ENCODE measurements at places on chromosomes 1 and 21.

- DNase-seq: no peak
Measured at GRCh38 chr1:30758785-30759380, 1.3 kb upstream of the LAPTM5 start.

- DNase-seq: no peak
Measured at GRCh38 chr1:214404571-214405213, 123.7 kb downstream of the SMYD2 start.

DNA sequence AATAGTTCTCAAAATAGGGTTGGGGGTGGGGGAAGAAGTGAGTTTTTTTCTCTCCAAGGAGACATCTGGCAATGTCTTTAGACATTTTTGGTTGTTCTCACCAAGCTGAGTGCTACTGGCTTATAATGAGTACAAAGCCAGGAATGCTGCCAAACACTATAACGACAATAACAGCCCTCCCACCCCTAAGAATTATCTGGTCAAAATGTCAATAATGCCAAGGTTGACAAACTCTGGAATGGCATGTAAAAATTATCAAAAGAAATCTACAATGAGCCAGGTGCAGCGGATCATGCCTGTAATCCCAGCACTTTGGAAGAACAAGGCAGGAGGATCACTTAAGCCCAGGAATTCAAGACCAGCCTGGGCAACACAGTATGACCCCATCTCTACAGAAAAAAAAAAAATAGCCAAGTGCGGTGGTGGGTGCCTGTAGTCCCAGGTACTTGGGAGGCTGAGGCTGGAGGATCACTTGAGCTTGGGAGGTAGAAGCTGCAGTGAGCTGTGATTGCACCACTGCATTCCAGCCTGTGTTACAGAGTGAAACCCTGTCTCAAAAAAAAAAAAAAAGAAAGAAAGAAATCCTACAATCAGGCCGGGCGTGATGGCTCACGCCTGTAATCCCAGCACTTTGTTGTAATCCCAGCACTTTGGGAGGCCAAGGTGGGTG lies 2.5 kb downstream of the ATP5PF start:
- DNase-seq: no peak

DNA sequence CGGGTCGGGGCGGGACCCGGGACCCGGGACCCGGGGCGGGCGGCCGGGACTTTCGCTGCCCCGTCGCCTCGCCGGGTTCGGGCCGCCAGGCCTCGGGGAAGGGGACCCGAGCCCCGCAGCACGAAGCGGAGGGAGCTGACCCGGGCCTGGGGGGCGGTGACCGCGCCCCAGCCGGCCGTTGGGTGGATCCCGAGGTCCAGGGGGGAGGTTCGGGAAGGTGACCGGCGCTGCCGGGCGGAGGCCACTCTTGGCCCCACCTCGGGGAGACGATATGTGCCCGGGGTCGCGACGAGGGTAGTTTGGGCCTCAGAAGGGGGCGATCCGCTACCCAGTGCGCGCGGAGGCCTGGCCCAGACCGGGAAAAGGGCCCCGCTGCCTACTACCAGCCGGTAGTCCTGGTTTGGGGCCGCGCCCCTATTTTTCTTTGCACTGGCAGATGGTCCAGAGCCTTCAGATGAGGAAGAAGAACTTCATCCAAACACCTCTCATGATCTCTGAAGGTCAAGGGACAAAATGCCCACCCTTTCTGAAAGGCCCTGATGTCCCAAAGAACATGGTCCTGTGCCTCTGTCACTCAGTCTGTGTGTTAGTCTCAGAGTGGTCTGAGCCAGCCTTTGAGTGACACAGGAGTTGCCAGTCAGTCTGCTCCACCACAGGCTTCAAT lies 766 bp downstream of the AGO4 start:
- no peak for DNase-seq

GRCh38 chr1:109933856-109934711 lies 23.4 kb downstream of the CSF1 start:
- DNase-seq: no peak

- peak; percentile 10 for DNase-seq
Measured at GRCh38 chr1:36609241-36610027, 126.7 kb upstream of the CSF3R start.

GRCh38 chr1:56931686-56932085 lies 34.1 kb downstream of the C8B start:
- no peak for DNase-seq

DNA sequence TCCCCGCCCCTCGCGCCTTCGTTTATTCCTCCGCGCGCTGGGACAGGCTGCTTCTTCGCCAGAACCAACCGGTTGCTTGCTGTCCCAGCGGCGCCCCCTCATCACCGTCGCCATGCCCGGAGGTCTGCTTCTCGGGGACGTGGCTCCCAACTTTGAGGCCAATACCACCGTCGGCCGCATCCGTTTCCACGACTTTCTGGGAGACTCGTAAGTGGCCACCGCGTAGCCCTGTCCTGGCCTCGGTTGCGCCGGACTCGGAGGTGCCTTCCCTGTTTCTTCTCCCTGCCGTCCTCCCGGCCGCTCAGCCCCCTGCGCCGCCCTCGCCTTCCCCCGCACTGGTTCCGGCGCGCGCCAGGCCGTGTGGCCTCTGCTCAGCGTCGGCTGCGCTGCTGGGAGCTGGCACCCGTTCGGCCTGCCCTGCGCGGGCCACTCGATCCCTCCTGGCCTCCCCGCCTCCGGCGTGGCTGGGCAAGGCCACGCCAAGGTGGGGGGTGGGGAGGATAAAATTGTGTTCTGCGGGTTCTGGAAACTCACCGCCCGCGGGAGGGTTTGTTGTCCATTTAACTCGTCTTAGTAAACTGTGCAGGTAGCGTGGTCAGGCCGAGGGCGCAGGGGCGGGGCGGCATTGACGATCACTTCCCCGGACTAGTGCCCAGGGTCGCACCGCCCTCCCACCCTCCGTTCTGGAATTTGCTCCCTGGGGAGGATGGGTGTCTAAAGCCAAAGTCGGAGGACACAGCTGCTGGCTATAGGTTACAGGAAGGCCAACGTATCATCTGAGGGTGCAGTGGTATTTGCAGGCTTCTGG lies at the start of gene PRDX6:
Gene PRDX6 (plus strand): TSS at position 50 of the 808 bp plus-strand sequence. CDS start 63 bp downstream, at position 113.
- no peak for DNase-seq

DNA sequence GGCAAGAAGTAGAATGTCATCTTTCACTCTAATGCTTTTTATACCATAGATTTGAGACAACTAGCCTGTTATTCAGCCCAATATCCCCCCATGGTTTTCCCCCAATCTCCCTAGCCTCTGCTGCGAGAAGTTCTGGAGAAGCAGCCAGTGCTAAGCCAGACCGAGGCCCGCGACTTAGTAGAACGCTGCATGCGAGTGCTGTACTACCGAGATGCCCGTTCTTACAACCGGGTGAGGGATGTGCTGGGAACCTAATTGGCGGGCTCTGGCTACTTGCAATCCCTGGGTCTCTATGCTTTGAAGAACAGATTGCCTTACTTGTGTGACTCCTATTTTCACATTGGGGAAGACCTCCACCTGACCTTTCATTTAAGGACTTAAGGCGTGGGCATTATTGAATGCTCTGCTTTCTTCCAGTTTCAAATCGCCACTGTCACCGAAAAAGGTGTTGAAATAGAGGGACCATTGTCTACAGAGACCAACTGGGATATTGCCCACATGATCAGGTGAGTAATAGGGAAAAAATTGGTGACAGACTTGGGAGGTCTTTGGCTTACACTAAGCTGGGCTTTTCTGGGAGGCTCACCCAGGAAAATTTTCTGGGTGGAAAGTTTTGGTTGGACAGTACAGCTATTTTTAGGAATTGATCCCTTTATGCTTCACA lies 1.9 kb downstream of the PSMB4 start:
- no peak for DNase-seq

GRCh38 chr1:220889333-220889732 lies 10.1 kb downstream of the HLX start:
- no peak for DNase-seq

DNA sequence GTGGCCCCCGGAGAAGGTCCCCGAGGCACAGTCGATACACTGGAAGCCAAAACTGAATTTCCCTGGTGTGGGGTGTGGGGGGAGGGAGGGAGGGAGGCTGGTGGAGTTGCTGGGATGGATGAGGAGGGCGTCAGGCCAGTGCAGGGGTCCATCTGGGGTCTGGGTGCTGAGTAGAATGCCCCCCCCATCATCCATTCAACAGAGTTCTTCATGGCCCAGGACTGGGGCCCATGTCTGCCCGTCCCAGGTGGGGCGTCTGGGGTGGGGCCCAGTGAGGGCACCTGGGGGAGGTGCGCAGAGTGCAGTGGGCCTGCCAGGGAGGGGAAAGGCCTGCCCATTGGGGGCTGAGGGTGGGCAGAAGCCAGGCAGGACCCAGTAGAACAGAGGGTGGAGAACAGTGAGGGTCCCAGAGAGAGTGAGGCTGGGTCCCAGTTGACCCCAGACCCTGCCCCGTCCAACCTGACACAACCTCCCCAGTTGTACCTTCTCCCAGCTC lies 1.9 kb downstream of the TNFRSF18 start:
- no peak for DNase-seq

GRCh38 chr21:45640001-45640887 lies 3.3 kb upstream of the PCBP3 start:
- no peak for DNase-seq

DNA sequence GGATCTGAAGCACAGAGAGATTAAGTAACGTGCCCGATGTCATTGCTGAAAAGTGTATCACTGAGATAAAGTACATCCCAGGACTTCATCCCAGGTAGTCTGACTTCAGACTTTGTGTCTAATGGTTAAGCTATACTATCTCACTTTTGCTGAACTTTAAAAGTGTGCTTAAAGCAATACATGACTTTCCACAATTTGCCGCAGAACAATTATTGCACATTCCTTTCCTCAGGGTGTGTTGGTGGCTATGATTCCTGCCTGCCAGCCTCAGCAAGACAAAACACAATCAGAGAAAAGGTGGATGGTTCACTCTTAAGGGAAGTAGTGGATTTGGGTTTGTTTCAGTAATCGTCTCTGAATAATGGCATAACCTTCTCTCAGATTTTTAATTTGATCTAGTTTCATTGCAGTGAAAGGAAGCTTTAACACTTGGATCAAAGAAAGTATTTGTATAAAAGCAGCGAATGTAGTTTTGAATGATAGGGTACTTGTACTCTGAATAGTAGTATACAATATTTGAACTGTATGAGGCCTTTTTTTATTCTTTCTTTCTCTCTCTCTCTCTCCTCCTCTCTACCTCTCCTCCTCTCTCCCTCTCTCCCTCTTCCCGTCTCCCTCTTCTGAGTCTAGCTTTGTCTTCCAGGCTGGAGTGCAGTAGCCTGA lies 47.0 kb downstream of the CNST start:
- DNase-seq: no peak

DNA sequence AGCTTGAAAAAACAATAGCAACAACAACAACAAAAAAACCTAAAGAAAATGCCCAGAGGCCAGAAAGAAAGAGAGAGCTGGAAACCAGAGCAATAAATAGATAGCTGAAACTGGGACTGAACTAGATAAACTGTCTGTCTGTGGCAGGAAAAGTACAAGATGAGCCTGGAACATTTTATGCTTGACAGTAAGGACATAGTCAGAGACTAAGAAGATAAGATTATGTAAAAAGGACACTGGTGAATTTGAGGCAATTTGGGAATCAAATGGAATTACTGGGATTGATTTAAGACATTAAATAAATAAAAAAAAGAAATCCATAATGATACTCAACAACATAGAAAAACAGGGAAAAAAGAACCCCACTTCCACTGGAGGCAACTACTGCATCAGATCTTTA lies 1.7 kb upstream of the KIFAP3 start:
- no peak for DNase-seq

DNA sequence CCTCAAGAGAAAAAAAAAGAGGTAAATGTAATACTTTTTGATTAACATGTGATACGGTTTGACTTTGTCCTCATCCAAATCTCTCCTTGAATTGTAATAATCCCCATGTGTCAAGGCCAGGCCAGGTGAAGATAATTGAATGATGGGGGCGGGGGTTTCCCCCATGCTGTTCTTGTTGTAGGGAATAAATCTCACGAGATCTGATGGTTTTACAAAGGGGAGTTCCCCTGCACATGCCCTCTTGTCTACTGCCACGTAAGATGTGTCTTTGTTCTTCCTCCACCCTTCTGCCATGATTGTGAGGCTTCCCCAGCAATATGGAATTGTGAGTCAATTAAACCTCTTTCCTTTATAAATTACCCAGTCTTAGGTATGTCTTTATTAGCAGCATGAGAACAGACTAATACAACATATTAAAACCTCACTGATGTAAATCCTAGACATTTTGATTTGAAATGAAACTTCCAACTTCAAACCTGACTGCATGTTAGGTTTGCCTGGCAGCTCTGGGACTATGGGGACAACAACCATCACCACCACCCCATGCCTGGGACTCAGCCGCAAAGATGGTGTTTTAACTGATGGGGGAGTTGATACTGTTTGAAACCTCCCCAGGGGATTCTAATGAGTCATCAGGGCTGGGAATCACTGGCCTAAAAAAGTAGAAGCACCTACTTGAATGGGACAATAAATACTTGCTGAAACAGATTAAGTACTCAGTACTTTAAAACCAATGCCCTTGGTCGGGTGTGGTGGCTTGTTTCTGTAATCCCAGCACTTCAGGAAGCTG lies 32.8 kb upstream of the BACH1 start:
- no peak for DNase-seq

DNA sequence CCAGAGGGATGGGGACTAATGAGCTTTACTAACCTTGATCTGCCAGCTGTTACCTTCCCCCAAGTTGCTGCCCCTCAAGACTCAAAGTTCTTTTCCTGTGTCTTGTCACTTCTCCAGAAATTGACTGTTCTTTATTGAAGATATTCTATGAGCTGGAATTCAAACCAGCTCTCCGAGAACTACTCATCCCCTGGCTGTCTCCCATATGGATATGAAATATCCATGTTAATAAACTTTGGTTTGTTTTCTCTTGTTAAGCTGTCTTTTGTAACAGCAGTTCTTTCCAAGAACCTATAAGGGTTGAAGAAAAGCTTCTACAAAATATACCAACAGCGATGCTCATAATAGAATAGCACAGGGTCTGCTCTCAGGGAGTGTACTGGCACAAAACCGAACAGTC lies 77.0 kb downstream of the CAMK2N1 start:
- no peak for DNase-seq

DNA sequence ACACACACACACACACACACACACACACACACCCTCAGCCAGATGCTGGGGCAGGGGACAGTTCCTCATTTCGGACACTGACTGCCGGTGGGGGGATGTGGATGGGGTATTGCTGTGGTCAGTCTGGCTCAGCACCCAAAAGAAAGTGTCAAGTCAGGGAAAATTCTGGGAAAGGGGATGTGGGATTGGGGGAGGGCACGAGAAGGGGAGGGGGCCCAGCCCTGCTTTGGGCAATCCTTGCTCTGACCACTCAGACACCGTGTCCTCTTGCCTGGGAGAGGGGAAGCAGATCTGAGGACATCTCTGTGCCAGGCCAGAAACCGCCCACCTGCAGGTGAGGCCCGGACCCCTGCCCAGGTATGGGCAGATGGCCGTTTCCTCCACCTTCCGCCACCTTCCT lies at the start of gene C1QC:
Gene C1QC (plus strand): TSS at position 253 of the 400 bp plus-strand sequence. CDS start 391 bp downstream, outside the sequence.
- no peak for DNase-seq

DNA sequence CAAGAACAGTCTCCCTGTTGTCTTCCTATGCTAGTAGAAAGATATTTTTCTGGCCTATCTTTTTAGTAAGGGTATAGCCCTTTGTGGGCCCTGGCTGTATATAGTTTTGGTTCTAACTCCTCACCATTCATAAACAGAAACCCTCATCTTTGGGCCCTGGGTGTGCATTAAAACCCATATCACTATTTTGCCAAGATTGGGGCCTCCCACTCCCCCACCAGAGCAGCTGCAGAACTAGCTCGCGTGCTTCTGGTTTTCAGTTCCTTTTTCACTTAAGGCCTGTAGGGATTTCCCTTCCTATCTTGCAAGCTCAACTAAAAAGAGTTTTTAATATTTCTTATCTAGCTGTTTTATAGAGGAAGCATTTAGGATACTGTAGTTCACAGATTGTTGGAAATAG lies 106.4 kb downstream of the RGL1 start:
- no peak for DNase-seq

- no peak for DNase-seq
Measured at GRCh38 chr1:3221112-3222041, 152.4 kb downstream of the PRDM16 start.

All from LNCaP clone FGC (cell line).